Hematopoietic multipotent progenitor cell treated with erythropoietin and hydrocortisone succinate and interleukin-3 and kit ligand, for 6 days (in vitro differentiated cells): ENCODE measurements at places on chromosomes 5 and 9.

- no peak for DNase-seq
Measured at GRCh38 chr5:179231309-179231708, 114.0 kb downstream of the ADAMTS2 start.

DNA sequence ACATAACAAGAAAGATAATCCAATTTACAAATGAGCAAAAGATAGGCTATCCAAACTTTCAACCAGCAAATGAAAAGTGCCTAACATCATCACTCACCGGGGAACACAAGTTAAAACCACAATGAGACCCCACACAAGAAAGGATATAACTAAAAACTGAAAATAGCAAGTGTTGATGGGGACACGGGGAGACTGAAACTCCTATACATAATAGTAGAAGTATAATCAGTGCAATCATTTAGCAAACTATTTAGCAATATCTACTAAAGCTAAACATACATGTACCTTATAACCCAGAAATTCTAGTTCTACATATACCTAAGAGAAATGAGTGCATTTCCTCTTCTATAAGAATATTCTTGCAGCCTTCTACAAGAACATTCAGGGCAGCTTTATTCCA lies 72.5 kb downstream of the RICTOR start:
- no peak for DNase-seq

GRCh38 chr9:126689027-126689825 lies 75.5 kb downstream of the LMX1B start:
- no peak for DNase-seq

DNA sequence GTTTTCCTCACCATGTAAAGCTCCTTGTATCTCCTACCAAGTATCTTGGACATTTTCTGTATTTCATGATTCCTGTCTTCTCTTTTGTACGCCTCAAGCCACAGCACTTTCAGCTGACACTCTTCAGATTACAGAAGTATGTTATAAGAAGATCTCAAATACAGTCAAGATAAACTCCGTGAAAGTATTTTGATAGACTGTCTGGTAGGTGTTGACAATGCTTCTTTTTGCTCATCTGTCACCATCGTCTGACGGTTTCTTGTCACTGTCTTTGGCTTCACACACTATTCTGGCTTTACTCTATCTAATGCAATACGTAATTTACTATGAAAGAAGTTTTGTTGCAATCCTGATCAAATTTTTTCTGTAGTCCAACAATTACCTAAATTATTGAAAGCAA lies 294.5 kb upstream of the CDH12 start:
- no peak for DNase-seq
